Activated CD4-positive, alpha-beta T cell treated with anti-CD3 and anti-CD28 coated beads, Interleukin-2, amount 10 ng/mL, durations not matched to agents 7 days and 5 days (primary cell): ENCODE measurements at places on chromosomes 5 and 9. TPM values are rescaled to one million over a fixed set of nuclear protein-coding genes. Genes with fewer than 3 reads are reported as not detected.

SEC24A gene
- 24.9 TPM for total RNA-seq

S1PR3 gene
- 0.12 TPM for total RNA-seq

NUTM2G gene
- not detected for total RNA-seq

GRCh38 chr9:89207026-89207425, 28.4 kb upstream of the SHC3 start:
- H3K36me3 ChIP-seq: no peaks in the 10 kb centered on the region
- H3K27me3 ChIP-seq: peaks cover 6% of the 10 kb centered on the region
- no peak for DNase-seq

DNA sequence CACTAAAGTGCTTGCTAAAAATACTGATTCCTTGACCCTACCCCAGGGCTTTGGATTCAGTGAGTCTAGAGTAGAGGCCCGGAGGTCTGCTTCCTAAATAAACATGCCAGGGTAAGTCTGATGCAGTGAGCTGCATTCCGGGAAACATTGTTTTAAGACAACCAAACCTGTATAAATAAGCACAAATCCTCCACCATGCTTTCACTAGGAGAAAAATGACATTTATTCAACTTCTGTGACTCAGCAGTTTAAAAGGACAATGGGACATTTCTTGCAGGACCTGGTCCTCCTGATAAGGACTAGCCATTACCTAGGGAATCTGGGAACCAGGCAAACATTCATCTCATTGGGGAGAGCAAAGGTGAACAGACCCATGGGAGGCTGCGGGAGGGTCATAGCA, 335.3 kb downstream of the MLLT3 start:
- peaks cover 14% of the 10 kb centered on the region for H3K4me1 ChIP-seq
- H3K27me3 ChIP-seq: no peaks in the 10 kb centered on the region
- no peak for DNase-seq
- peaks cover 17% of the 10 kb centered on the region for H3K36me3 ChIP-seq
- no peak overlapping the region for H3K27ac ChIP-seq

- H3K4me1 ChIP-seq: no peaks in the 10 kb centered on the region
- no peak overlapping the region for H3K4me3 ChIP-seq
- H3K27ac ChIP-seq: no peak overlapping the region
Observed at GRCh38 chr5:88092958-88093605, 175.6 kb downstream of the TMEM161B start.

DNA sequence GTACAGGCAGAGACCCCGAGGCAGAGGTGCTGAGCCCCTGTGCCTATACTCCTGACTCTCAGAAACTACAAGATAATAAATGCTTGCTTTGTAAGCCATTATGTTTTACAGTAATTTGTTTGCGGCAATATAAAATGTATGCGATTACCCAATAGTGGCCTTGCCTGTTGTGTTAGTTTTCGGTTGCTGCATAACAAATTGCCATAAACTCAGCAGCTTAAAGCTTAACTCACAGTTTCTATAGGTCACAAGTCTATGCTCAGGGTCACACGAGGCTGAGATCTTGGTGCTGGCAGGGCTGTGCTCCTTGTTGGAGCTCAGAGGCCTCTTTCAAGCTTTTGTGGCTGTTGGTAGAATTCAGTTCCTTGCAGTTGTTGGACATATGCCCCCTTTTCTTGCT, 114.8 kb downstream of the COL23A1 start:
- no peak overlapping the region for H3K27ac ChIP-seq
- no peak for DNase-seq
- H3K36me3 ChIP-seq: no peaks in the 10 kb centered on the region
- peaks cover 7% of the 10 kb centered on the region for H3K4me1 ChIP-seq
- H3K27me3 ChIP-seq: no peaks in the 10 kb centered on the region

- no peak for DNase-seq
- H3K4me1 ChIP-seq: no peaks in the 10 kb centered on the region
- peaks cover 6% of the 10 kb centered on the region for H3K36me3 ChIP-seq
- peak overlapping the region; percentile 26 for H3K27ac ChIP-seq
- H3K27me3 ChIP-seq: peaks cover 15% of the 10 kb centered on the region
Observed at GRCh38 chr9:127067603-127068220, 54.7 kb downstream of the ANGPTL2 start.

DNA sequence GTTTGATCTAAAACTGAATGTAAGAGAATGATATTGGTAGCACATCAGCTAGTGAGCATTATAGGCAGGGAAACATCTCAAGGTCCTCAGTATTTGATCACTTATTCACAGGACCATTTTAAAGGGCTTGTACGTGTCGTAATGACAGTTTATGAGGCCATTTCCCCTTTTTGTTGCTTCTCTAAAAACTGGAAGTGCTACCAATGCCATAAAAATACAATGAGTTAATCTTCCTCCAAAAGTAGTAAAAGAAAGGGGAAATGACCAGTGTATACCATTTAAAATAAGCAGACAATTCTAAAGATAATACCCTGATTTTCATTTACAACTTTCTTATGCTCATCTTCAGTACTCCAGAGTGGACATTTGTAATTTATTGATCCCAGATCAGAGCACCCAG, 285.8 kb upstream of the PCSK5 start:
- peaks cover 7% of the 10 kb centered on the region for H3K27me3 ChIP-seq
- no peak overlapping the region for H3K27ac ChIP-seq
- no peaks in the 10 kb centered on the region for H3K36me3 ChIP-seq
- no peak overlapping the region for H3K4me3 ChIP-seq

- peak overlapping the region; percentile 50 for H3K4me3 ChIP-seq
- no peaks in the 10 kb centered on the region for H3K27me3 ChIP-seq
- peak; percentile 59 for DNase-seq
- H3K36me3 ChIP-seq: peaks cover 20% of the 10 kb centered on the region
- peak overlapping the region; percentile 90 for H3K27ac ChIP-seq
- H3K4me1 ChIP-seq: peaks cover 31% of the 10 kb centered on the region
Observed at GRCh38 chr9:21919377-21920362, 74.5 kb downstream of the CDKN2A start.

GRCh38 chr9:114853071-114853855, 47.4 kb upstream of the TNFSF15 start:
- no peaks in the 10 kb centered on the region for H3K27me3 ChIP-seq
- no peaks in the 10 kb centered on the region for H3K36me3 ChIP-seq
- H3K4me1 ChIP-seq: peaks cover 10% of the 10 kb centered on the region
- H3K4me3 ChIP-seq: no peak overlapping the region
- no peak for DNase-seq

DNA sequence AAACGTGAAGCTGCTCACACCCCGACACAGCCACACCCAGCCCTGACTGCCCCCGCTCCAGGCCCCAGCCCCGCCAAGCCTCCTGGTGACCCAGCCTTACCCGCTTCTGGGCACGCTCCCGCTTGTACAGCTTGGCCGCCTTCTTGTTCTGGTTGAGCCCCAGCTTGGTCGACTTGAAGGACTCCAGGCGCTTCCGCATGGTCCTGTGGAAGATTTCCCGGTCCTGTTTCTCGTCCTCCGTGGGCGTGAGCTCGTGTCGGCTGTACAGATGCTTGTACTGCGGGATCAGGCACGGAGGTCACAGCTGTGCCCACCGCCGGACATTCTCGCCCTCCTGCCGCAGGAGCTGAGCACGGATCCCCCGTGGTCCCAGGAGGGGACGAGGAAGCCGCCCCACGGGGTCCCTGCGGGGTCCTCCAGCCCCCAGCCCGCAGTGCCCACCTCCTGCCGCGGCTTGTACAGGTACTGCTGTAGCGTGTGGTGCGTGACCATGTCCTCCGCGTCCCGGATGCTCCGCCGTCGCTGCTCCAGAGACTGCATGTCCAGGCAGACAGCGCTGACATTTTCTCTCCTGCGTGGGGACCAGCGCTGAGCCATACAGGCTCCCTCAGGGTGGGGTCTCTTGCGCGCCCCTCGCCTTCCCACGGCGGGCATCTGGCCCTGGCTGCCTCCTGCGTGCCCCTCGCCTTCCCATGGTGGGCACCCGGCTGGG, 33.3 kb downstream of the EXOC3 start:
- no peak overlapping the region for H3K4me3 ChIP-seq
- no peak overlapping the region for H3K27ac ChIP-seq
- no peak for DNase-seq
- peaks cover 9% of the 10 kb centered on the region for H3K4me1 ChIP-seq
- H3K36me3 ChIP-seq: peaks cover 6% of the 10 kb centered on the region

- H3K36me3 ChIP-seq: no peaks in the 10 kb centered on the region
- no peak overlapping the region for H3K27ac ChIP-seq
- H3K27me3 ChIP-seq: no peaks in the 10 kb centered on the region
- no peak for DNase-seq
- no peaks in the 10 kb centered on the region for H3K4me1 ChIP-seq
- H3K4me3 ChIP-seq: no peak overlapping the region
Observed at GRCh38 chr9:16307626-16308195, 562.8 kb downstream of the BNC2 start.

DNA sequence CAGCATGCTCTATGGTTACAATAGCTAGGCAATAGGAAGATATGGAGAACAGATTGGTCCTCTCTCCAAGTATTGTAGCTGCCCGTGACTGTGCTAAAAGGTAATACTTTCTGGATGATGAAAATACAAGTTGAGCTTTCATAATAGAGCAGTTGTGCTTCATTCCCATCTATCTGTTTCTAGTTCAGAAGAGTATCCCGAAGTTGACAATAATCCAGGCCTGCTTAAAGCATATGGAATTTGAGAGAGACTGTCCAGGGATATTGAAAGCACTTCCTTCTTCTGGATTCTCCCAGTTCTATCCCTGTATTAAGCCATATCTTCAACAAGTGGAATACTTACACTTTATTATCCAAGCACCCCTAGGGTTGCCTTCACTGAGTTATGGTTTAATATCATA, 350.4 kb downstream of the EFNA5 start:
- no peak for DNase-seq
- H3K4me3 ChIP-seq: no peak overlapping the region
- no peak overlapping the region for H3K27ac ChIP-seq
- H3K4me1 ChIP-seq: no peaks in the 10 kb centered on the region

- no peak overlapping the region for H3K27ac ChIP-seq
- peaks cover 68% of the 10 kb centered on the region for H3K27me3 ChIP-seq
- H3K4me3 ChIP-seq: no peak overlapping the region
- no peak for DNase-seq
Observed at GRCh38 chr5:176743868-176744583, 66.3 kb upstream of the UNC5A start.

DNA sequence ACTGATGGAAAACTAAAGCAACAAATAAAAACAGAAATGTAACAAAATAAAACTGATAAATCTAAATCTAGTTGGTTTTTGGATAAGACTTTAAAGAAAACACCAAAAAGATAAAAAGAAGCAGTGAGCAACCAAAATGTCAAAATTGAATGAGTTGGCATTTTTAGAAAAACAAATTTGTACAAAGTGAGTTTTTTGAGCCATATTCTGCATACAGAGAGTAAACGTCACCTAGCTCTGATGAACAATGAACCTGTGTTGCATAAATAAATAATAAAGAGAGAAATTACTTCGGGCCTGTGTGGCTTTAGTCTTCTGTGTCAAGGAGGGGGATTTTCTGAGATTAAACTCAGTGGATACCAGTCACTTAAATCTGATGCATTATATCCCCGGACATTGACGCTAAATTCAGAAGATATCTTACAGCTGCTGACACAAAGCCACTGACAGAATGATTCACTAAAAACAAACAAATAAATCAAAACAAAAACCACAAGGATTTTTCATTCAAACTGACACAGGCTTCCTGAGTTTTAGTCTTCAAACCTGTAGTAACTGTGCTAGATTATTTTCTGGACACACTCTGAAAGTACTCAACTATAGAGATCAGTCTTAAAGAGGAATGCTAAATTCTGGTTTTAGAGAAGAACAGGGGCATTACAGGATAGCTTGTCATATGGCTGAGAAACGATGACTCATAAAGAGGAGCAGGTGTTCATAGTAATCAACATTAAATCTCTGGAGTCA, 403.5 kb upstream of the ST8SIA4 start:
- H3K4me1 ChIP-seq: no peaks in the 10 kb centered on the region
- no peaks in the 10 kb centered on the region for H3K36me3 ChIP-seq
- H3K4me3 ChIP-seq: no peak overlapping the region
- no peak for DNase-seq
- H3K27me3 ChIP-seq: no peaks in the 10 kb centered on the region
- no peak overlapping the region for H3K27ac ChIP-seq

DNA sequence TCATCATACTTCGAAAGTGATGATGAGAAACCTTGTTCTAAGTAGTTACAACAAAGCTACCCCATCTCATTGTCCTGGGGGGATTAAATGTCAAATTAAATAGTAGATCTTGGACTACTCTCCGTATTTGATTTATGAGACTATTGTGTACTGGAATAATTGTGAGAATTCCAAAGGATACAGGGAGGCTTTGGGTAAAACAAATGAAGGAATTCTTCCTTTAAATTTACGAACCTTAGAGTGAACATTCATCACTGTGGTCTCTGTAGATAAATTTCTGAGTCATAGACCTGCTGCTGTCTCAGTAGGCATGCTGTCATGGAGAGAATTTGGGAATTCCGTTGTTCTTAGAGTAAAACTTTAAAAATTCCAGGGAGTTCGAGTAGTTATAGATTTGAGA, 836.2 kb downstream of the DNAH5 start:
- no peak for DNase-seq
- no peak overlapping the region for H3K27ac ChIP-seq
- no peaks in the 10 kb centered on the region for H3K36me3 ChIP-seq
- no peaks in the 10 kb centered on the region for H3K27me3 ChIP-seq
- no peak overlapping the region for H3K4me3 ChIP-seq
- no peaks in the 10 kb centered on the region for H3K4me1 ChIP-seq

- peaks cover 15% of the 10 kb centered on the region for H3K36me3 ChIP-seq
- no peak overlapping the region for H3K27ac ChIP-seq
- H3K27me3 ChIP-seq: no peaks in the 10 kb centered on the region
- no peak overlapping the region for H3K4me3 ChIP-seq
- no peak for DNase-seq
- H3K4me1 ChIP-seq: no peaks in the 10 kb centered on the region
Observed at GRCh38 chr9:111533099-111533790, 8.3 kb downstream of the ZNF483 start.
